Activated CD4-positive, alpha-beta T cell treated with anti-CD3 and anti-CD28 coated beads, Interleukin-2, Interleukin-6, amounts not matched to agents 100 ng/mL and 50 ng/mL, durations not matched to agents 16 hours and 8 hours (primary cell): ENCODE measurements at places on chromosomes 12 and 14.
A peak's percentile ranks its signal among the peaks of the same experiment; 100 is the strongest.

DNA sequence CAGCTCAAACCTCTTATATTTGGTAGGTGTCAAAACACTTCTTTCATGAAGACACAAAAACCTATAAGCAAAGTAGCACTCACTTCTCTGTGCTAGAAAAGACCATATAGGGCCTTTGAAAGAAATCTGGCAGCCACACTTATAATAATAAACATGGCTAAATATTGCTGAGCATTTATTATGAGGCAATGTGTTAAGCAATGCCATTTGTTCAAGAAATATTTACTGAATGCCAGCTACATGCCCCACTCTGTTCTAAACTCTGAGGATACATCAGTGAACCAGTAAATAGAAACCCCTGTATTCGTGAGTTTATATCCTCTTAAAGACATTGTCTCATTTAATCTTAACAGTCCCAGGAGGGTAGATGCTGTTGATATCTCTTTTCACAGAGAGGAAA is 52.0 kb downstream of the RNFT2 start:
- no peak for DNase-seq

- DNase-seq, result no peak
Measured at GRCh38 chr12:45575823-45576475, 153.6 kb upstream of the ARID2 start.

DNA sequence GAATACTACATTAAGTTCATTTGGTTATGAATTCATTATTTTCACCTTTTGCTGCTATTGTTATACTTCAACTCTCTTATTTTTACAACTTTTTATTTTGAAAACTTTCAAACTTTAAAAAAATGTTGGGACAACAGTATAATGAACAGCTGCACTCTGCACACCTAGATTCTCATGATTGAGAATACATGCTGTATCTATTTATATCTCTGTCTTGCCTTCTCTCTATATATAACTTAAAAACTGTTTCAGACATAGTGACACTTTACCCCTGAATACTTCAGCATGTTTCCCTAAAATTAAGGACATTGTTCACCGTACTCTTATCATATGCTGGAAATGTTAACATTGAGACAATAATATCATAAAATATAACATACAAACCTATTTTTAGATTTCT is 237.1 kb downstream of the GPHN start:
- DNase-seq, result no peak

- DNase-seq, result peak; percentile 27
Measured at GRCh38 chr14:74425525-74426201, 347 bp downstream of the SYNDIG1L start.

- DNase-seq, result no peak
Measured at GRCh38 chr12:68850390-68850789, 42.4 kb downstream of the MDM2 start.

GRCh38 chr12:90741611-90742010 is 213.4 kb downstream of the CCER1 start:
- no peak for DNase-seq

DNA sequence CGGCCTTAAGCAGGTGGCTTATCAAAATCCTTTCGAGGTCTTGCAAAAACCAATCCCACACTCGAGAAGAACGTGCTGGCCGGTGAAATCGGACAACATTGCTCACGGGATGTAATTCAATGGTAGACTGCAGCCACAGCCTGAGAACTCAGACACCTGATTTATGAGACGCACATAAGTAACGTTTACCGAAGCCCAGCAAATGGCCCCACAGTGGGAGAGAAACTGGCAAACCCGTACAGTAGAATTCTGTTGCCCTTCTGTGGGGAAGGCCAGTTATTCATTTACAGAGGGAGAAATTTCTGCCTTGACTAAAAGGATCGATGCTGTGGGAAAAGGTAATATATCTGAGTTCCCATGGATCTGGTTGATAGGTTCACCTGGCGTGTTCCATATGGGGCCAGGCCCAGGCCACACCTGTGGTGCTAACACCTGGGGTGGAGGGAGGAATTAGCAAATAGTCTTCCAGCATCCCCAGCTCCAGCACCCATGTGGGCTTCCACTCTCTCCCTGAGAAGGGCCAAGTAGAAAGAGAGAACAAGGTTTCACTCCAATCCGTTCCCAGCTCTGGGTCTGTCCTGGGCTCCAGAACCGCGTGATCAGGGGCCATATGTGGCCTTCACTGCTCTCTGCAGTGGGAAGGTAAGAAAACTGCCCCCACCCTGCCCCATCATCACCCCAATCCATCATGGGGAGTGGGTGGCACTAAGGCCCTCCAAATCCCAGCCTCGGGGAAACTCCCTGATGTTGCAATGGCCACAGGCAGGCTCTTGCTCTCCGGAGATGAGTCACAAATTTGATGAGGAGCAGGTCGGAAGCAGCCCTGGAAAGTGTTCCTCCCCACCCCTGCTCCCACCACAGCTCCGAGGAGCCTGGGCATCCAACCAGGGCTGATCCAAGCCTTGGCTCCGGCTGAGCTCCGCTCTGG is 12.7 kb downstream of the BDKRB1 start:
- DNase-seq, result no peak

DNA sequence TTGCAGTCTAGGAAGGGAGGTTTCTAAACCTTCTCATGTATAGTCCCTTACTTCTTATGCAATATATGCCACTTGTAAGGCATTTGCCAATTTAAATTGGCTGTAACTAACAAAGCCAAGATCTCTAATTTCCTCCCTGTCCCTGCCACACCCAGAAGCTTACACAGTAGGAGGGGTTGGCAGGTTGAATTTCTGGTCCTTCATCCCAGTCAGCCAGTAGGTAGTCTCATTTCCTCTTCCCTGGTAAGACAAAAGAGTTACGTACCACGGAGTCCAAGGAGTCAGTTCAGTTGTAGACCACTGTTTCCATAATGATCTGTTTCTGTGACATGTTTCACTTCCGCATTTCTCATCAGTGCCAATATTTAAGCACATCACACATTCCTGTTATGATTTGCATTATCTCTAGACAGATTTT is 47.0 kb upstream of the PLBD1 start:
- no peak for DNase-seq

GRCh38 chr12:48366131-48366530 is 15.4 kb upstream of the ZNF641 start:
- DNase-seq, result no peak

DNA sequence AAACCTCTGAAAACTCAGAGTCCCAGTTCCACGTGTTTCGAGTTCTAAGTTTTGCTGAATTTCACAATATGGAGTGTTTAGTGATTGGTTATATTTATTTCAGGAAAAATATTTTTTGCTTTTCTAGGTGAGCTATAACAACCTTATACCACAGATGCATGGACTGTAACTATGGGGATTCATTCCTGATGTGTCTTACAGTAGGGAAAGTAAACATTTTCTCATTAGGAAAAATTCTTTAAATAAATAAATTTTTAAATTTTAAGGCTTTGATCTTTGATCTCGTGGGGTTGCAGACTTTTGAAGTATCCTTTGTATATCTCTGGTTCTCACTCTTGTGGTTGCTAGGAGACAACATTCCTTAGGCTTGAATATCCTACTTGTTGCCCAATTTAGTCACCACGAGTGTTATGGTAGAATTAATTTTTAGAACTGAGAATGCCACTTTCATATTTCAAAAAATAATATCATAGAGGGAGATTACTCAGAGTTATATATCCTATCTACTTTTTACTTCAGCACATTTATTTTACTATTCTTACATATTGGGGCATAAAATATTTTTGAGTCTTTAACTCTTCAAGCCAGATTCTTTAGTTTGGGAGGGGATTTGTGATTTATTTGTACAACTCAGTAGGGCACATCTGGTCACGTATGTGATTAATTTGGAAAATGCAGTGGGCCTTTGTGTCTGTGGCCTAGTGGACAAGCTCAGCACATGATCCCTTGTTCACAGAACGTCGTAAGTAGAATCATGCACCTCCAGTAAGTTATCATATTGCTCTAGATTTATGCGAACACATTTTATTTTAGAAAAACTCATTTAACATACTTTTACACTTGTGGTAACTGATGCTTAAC is 224.0 kb downstream of the TTC6 start:
- no peak for DNase-seq

- no peak for DNase-seq
Measured at GRCh38 chr14:20436363-20436755, 393 bp upstream of the KLHL33 start.

- no peak for DNase-seq
Measured at GRCh38 chr14:76446921-76447320, 71.0 kb downstream of the ESRRB start.

GRCh38 chr12:53603804-53604203 is 22.4 kb downstream of the ATF7 start:
- no peak for DNase-seq

GRCh38 chr14:79265366-79265946 is 945.8 kb downstream of the DIO2 start:
- DNase-seq, result no peak

GRCh38 chr12:68011882-68012207 is 22.6 kb downstream of the IFNG-AS1 start:
- DNase-seq, result no peak

DNA sequence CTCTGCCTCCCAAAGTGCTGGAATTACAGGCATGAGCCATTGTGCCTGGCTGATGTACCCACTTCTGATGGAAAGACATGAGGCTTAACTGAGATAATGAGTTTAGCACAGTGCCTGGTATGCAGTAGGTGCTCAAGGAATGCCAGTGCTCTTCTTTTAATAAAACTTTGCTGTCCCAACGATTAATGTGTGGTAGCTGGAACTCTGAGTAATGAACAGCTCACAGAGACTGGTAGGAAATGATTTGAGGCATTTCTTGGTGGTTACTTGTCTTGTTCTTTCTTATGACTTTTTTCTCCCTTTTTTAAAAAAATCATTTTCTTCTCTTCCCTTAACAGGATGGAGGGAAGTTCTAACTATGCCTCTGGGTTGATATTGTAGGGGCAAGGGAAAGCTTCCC is 235.7 kb upstream of the PWP1 start:
- no peak for DNase-seq

GRCh38 chr12:94648578-94648977 is 1.8 kb downstream of the TMCC3 start:
- no peak for DNase-seq

- DNase-seq, result no peak
Measured at GRCh38 chr14:69284170-69284569, 24.2 kb downstream of the GALNT16 start.

DNA sequence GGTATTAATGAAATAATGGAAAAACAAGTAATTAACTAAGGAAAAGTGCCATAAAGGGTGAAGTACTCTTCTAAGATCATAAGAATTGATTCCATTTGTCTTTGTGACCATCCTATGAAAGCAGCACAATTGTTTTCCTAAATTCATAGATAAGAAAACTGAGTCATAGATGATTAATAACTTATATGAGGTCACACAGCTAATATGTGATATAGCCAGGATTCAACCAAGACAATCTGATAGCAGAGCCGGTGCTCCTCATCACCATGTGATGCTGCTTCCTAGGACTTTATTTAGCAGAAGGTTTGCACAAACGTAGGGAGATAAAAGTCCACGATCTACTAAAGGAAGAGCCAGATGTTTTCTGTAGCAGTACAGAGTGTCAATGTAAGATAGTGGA is 181.5 kb upstream of the SYT1 start:
- DNase-seq, result no peak

DNA sequence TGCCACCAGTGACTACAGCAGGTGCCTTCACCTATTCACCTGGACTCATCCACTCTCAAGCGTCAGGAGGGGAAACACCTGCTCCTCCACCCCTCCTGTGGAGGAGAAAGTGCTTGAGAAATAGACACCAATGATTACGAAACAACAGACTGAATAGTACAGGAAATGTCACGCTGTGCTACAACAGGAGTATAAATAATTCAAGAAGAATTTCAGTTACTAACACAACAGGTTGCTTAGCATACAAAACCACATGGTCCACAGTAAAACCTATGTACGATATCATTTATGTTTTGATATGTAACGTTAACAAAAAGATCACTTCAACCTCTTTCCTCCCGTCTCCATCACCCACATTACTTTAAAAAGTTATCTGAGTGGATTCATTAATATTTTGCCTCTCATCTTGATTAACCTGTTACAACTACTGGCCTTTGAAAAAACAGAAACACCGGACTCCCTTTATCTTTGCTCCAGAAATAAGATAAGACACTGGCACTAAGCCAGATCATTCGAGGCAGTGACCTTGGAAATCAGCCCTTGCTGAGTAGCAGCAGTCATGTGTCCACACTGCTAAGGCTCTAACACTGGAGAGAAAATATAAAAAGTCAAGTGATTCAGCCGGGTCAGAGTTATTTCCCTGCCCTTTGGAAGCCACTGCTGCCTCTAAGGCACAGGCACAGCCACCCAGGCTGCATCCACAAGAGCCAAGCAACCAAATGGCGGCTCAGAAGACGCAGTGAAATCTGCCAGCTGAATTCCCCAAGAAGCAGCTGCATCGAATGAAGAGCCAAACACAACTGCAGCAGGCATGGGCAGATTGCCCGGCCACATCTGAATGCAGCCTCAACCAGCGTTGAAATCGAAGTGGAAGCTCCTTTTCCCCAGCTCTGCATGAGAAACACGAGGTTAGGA is 40.9 kb downstream of the NT5DC3 start:
- DNase-seq, result no peak

- DNase-seq, result no peak
Measured at GRCh38 chr12:11962860-11963259, 107.9 kb upstream of the BCL2L14 start.

DNA sequence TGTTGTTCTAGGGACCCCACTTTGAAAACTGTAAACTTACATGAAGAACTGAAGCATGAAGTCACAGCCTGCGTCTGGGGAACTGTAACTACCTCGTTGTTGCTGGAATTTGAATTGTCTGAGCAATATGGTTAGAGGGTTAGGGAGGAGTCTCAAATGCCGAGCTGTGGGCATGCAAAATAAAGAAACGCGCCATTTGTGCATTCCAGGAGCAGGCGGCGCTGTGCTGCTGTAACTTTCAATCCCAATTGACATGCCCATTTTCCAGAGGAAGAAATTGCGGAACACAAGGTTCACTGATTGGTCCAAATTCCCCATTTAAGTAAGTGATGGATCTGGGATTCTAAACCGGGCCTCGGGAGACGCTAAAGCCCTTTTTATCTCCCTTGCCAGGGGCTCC is 61.3 kb downstream of the ZNF664 start:
- no peak for DNase-seq

DNA sequence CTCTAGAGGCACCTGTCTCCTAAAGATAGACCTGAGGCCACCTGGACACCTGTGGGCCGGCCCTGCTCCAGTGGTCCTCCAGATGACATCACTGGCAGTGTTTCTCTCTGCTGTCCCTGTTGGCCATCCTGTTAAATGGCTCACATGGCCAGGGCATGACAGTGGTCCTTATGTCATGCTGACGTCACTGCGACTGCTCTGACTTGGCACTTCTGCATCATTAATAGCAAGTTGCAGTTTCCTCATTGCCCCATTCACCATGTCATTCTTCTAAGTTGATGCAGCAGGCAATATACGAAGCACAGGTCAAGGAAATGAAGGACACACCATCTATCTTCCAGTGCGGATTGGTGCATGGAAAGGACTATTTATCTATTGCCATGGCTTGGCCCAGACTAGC is 1468.5 kb upstream of the TMEM132C start:
- DNase-seq, result no peak

DNA sequence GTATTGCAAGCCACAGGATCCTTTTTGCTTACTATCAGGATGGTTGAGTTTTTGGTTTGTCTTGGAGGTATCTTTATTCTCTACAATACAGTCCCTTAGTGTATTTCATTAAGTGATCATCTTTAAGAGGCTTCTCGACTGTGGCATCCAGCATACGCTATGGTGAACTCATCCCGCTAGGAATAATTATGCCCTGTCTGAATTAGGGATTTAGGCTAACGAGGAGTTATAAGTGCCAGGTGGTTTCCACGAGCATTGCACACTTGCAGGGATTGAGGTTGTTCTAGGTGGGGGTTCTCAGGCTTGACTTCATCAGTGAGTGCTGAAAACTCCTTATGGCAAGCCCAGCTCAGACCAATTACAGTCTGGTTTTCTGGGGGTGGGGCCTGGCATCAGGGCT is 37.2 kb upstream of the RBM19 start:
- DNase-seq, result no peak

GRCh38 chr14:104975481-104976197 is 2.5 kb downstream of the AHNAK2 start:
- peak; percentile 37 for DNase-seq
